ENCODE measurements at places on chromosomes 7 and 10. TPM values are rescaled to one million over a fixed set of nuclear protein-coding genes. Genes with fewer than 3 reads are reported as not detected.

DNA sequence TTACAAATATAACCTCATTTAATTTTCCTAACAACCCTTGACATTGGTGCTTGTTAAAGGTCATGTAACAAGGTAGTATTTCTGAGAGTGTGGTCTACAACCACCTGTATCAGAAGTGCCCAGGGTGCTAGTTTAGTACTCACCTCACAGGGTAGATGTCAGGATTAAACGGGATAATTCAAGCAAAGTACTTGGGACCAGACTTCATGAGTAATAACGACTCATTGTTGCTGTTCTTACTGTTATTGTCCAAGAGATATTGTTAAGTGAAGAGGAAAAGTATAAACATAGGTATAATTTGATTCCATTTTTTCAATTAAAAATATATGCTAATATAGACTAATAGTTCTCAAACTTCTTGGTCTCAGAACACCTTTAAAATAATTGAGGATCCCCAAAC lies 179.3 kb downstream of the WNT2 start:
- H3K4me1 ChIP-seq, result no peaks in the 10 kb centered on the region
- no peaks in the 10 kb centered on the region for H3K27me3 ChIP-seq
- no peak for DNase-seq
- H3K27ac ChIP-seq, result no peak overlapping the region
- H3K4me3 ChIP-seq, result no peak overlapping the region

DNA sequence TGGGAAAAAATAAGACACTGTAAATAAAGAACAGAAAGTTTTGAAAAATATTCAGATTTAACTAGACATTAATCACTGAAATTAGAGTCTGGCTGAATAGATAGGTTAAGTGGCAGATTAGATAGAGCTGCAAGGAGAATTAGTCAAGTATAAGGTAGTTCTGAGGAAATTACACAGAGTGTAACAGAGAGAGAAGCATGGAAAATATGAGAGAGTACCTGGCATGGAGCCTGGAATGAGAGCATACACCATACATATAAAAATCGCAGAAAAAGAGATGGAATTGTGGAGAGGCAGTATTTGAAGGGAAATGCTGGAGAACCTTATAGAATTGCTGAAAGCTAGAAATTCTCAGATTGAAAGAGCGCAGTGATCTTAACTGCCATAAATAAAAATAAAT lies 46.9 kb downstream of the ZNRF2 start:
- no peaks in the 10 kb centered on the region for H3K27me3 ChIP-seq
- no peak for DNase-seq
- H3K4me3 ChIP-seq, result no peak overlapping the region
- peaks cover 2% of the 10 kb centered on the region for H3K36me3 ChIP-seq
- no peak overlapping the region for H3K27ac ChIP-seq
- H3K4me1 ChIP-seq, result peaks cover 31% of the 10 kb centered on the region

DNA sequence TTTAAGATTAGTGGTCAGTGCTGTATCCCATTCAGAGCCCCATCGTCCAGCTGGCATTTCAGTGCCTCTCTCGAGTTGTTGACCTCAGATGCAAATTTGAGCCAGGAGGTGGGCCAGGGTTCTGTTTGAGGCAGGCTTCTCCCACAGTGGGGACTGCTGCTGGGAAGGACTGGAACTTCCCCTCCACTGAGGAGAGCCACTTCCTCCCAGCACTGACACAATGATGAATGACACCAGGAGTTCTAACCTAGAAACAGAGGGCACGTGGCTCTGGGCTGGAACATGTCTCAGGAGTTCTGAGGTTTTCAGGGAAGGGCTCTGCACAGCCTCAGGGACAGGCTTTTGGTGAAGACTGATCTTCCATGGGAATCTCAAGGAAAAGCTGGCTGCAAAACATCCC lies 18.3 kb upstream of the BTBD16 start:
- H3K27me3 ChIP-seq, result no peaks in the 10 kb centered on the region
- H3K36me3 ChIP-seq, result peaks cover 51% of the 10 kb centered on the region
- H3K4me3 ChIP-seq, result no peak overlapping the region
- H3K27ac ChIP-seq, result no peak overlapping the region
- H3K4me1 ChIP-seq, result no peaks in the 10 kb centered on the region

GRCh38 chr10:71921324-71922027 lies 42.7 kb upstream of the CHST3 start:
- H3K27me3 ChIP-seq, result no peaks in the 10 kb centered on the region
- no peaks in the 10 kb centered on the region for H3K36me3 ChIP-seq
- H3K27ac ChIP-seq, result peak overlapping the region; percentile 47
- peaks cover 38% of the 10 kb centered on the region for H3K4me1 ChIP-seq
- peak; percentile 83 for DNase-seq

The C10orf120 gene
- total RNA-seq, result not detected

GRCh38 chr10:113882240-113882639 lies 27.8 kb downstream of the NHLRC2 start:
- no peak for DNase-seq
- no peaks in the 10 kb centered on the region for H3K4me1 ChIP-seq
- H3K27ac ChIP-seq, result no peak overlapping the region
- no peaks in the 10 kb centered on the region for H3K27me3 ChIP-seq

- H3K4me1 ChIP-seq, result peaks cover 7% of the 10 kb centered on the region
- no peak for DNase-seq
- H3K4me3 ChIP-seq, result no peak overlapping the region
- no peak overlapping the region for H3K27ac ChIP-seq
- no peaks in the 10 kb centered on the region for H3K27me3 ChIP-seq
- H3K36me3 ChIP-seq, result peaks cover 4% of the 10 kb centered on the region
Measured at GRCh38 chr7:30062587-30062986, 34.4 kb downstream of the PLEKHA8 start.

The CABCOCO1 gene
- not detected for total RNA-seq

The AKR1E2 gene
- total RNA-seq, result 4.4 TPM

The CALD1 gene
- total RNA-seq, result 116 TPM

GRCh38 chr7:45020915-45021314 lies 20.9 kb downstream of the CCM2 start:
- H3K36me3 ChIP-seq, result no peaks in the 10 kb centered on the region
- H3K4me1 ChIP-seq, result no peaks in the 10 kb centered on the region
- no peak for DNase-seq
- H3K27me3 ChIP-seq, result no peaks in the 10 kb centered on the region
- no peak overlapping the region for H3K27ac ChIP-seq

DNA sequence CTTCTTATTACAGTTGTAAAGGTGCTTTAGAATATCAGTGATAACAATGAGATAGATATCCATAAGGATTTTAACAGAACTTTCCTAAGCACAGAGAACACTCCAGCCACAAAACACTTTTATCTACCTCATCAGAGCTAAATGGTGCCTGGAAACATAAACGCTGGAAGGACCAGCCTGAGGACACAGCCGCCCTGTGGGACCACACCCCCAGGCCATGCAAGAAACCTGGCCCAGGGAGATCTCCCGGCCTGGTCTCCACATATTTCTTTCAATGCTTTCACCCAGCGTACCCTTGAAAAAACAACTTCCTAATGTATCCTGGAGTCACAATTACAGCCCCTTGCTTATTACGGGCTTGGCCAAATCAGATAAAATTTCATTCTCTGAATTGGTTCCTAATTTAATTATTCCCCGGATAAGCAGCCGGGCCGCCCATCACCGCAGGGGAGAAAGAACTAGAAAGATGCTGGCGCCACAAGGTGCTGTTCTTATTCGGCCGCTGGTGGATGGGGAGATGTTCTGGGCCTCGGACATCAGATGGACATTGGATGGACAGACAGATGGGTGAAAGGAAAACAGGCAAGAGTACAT lies 11.8 kb downstream of the CHST15 start:
- H3K27ac ChIP-seq, result no peak overlapping the region
- no peak overlapping the region for H3K4me3 ChIP-seq
- no peak for DNase-seq
- H3K4me1 ChIP-seq, result peaks cover 7% of the 10 kb centered on the region
- no peaks in the 10 kb centered on the region for H3K36me3 ChIP-seq

- no peak overlapping the region for H3K27ac ChIP-seq
- no peaks in the 10 kb centered on the region for H3K27me3 ChIP-seq
- H3K4me1 ChIP-seq, result no peaks in the 10 kb centered on the region
- H3K4me3 ChIP-seq, result no peak overlapping the region
- no peaks in the 10 kb centered on the region for H3K36me3 ChIP-seq
Measured at GRCh38 chr7:79876848-79877252, 257.8 kb upstream of the GNAI1 start.

GRCh38 chr10:129033790-129034272 lies 433.2 kb upstream of the MGMT start:
- no peak for DNase-seq
- H3K36me3 ChIP-seq, result no peaks in the 10 kb centered on the region
- peaks cover 32% of the 10 kb centered on the region for H3K27me3 ChIP-seq
- H3K4me1 ChIP-seq, result peaks cover 19% of the 10 kb centered on the region

GRCh38 chr7:139991269-139991666 lies 71.5 kb downstream of the PARP12 start:
- no peak for DNase-seq
- H3K36me3 ChIP-seq, result no peaks in the 10 kb centered on the region
- H3K4me1 ChIP-seq, result no peaks in the 10 kb centered on the region
- H3K27me3 ChIP-seq, result no peaks in the 10 kb centered on the region

The ITIH2 gene
- total RNA-seq, result 0.24 TPM

The ATP6V0A4 gene
- total RNA-seq, result 16.6 TPM

DNA sequence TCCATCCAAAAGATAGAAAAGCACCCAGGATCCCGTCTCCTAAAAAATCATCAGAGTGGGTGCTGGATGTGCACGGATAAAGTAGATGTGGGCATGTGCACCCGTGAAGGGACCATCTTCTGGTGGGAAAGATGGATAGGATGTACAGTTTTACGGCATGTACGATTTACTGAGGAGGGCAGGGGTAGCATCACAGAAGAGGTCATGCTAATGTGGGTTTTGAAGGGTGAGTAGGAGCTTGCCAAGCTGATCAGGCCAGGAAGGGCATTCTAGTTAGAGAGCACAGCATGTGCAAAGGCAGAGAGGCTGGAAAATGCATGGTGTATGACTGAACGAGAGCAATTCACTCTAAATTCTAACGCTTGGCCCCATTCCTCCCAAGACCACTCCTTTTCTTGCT lies 7.8 kb upstream of the CRHR2 start:
- H3K27me3 ChIP-seq, result peaks cover 11% of the 10 kb centered on the region
- H3K36me3 ChIP-seq, result no peaks in the 10 kb centered on the region
- DNase-seq, result no peak
- no peaks in the 10 kb centered on the region for H3K4me1 ChIP-seq

GRCh38 chr7:151063212-151063561 lies 3.8 kb downstream of the SLC4A2 start:
- no peak for DNase-seq
- H3K4me1 ChIP-seq, result peaks cover 52% of the 10 kb centered on the region
- peak overlapping the region; percentile 35 for H3K4me3 ChIP-seq

The POU6F2 gene
- total RNA-seq, result not detected

DNA sequence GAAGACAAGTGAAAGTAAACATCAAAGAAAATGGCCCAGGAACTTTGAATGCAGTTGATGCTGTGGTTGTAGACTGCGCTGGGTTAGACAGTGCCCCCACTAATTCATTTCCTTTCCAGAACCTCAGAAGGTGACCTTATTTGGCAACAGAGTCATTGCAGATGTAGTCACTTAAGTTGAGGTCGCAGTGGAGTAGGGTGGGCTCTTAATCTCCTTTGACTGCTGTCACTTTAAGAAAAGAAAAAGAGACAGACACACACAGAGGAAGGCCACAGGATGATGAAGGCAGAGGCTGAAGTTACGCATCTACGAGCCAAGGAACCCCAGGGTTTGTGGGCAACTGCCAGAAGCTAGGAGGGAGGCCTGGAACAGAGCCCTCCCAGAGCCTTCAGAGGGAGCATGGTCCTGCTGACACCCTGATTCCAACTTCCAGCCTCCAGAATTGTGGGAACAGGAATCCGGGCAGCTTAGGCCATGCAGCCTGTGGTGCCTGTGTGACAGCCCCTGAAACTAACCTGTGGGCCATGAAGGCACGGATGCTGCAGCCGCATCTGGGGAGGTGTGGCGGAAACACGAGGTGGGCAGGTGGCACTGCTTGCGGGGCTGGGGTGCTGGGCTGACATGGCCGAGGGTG lies 107.6 kb downstream of the PRKAG2 start:
- H3K27me3 ChIP-seq, result no peaks in the 10 kb centered on the region
- no peaks in the 10 kb centered on the region for H3K4me1 ChIP-seq
- DNase-seq, result no peak
- H3K4me3 ChIP-seq, result no peak overlapping the region
- no peak overlapping the region for H3K27ac ChIP-seq

The ACBD7 gene
- total RNA-seq, result not detected

The SPDYE6 gene
- total RNA-seq, result not detected

The LRRC18 gene
- not detected for total RNA-seq

The COL13A1 gene
- total RNA-seq, result 0.42 TPM

- no peaks in the 10 kb centered on the region for H3K36me3 ChIP-seq
- no peak for DNase-seq
- H3K4me1 ChIP-seq, result no peaks in the 10 kb centered on the region
- no peak overlapping the region for H3K4me3 ChIP-seq
Measured at GRCh38 chr10:89685936-89686335, 15.5 kb upstream of the KIF20B start.

- no peak overlapping the region for H3K27ac ChIP-seq
- peak overlapping the region; percentile 99 for H3K4me3 ChIP-seq
- DNase-seq, result no peak
Measured at GRCh38 chr7:973312-973711, 2.0 kb downstream of the COX19 start.

- H3K4me3 ChIP-seq, result no peak overlapping the region
- H3K27ac ChIP-seq, result no peak overlapping the region
- no peak for DNase-seq
- no peaks in the 10 kb centered on the region for H3K4me1 ChIP-seq
Measured at GRCh38 chr10:92385831-92386230, 94.9 kb downstream of the MARCHF5 start.

- no peaks in the 10 kb centered on the region for H3K36me3 ChIP-seq
- H3K4me1 ChIP-seq, result no peaks in the 10 kb centered on the region
- H3K4me3 ChIP-seq, result no peak overlapping the region
- no peak for DNase-seq
- no peaks in the 10 kb centered on the region for H3K27me3 ChIP-seq
Measured at GRCh38 chr7:68813551-68814080, 784.7 kb upstream of the AUTS2 start.

DNA sequence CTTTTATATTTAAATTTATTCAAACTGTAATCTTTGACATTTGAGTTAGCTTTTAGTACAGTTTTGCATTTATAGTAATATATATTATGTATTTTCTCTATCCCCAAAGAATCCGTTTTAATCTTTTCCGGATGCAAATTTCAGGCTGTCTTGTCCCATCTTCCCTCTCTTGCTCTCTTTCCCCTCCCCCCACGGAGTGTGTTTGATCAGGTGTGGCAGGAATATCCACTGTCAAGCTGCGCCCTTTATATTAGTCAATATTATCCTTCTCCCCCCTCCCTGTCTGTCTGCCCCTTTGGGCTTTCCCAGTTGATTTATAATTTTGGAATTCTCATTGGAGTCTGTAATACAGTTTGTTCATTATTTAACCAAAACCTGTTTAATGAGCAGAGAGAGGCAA lies 19.0 kb downstream of the GBF1 start:
- no peaks in the 10 kb centered on the region for H3K27me3 ChIP-seq
- H3K36me3 ChIP-seq, result peaks cover 18% of the 10 kb centered on the region
- H3K4me1 ChIP-seq, result peaks cover 19% of the 10 kb centered on the region
- H3K4me3 ChIP-seq, result no peak overlapping the region

GRCh38 chr7:121294448-121294992 lies 34.3 kb upstream of the WNT16 start:
- no peak for DNase-seq
- peaks cover 4% of the 10 kb centered on the region for H3K4me1 ChIP-seq
- H3K4me3 ChIP-seq, result no peak overlapping the region
- H3K27me3 ChIP-seq, result no peaks in the 10 kb centered on the region
- no peak overlapping the region for H3K27ac ChIP-seq

- no peak overlapping the region for H3K4me3 ChIP-seq
- no peak for DNase-seq
- H3K4me1 ChIP-seq, result no peaks in the 10 kb centered on the region
- H3K27ac ChIP-seq, result no peak overlapping the region
- peaks cover 3% of the 10 kb centered on the region for H3K27me3 ChIP-seq
Measured at GRCh38 chr10:132094581-132095234, 29.0 kb downstream of the JAKMIP3 start.

GRCh38 chr10:23314835-23315239 lies 29.8 kb downstream of the C10orf67 start:
- no peaks in the 10 kb centered on the region for H3K27me3 ChIP-seq
- no peaks in the 10 kb centered on the region for H3K4me1 ChIP-seq
- H3K36me3 ChIP-seq, result no peaks in the 10 kb centered on the region
- no peak overlapping the region for H3K27ac ChIP-seq
